Stimulated activated CD4-positive, alpha-beta T cell treated with anti-CD3 and anti-CD28 coated beads, TNF-alpha, amount 100 ng/mL, for 24 hours (primary cell): ENCODE measurements at places on chromosomes 6 and 20.

DNA sequence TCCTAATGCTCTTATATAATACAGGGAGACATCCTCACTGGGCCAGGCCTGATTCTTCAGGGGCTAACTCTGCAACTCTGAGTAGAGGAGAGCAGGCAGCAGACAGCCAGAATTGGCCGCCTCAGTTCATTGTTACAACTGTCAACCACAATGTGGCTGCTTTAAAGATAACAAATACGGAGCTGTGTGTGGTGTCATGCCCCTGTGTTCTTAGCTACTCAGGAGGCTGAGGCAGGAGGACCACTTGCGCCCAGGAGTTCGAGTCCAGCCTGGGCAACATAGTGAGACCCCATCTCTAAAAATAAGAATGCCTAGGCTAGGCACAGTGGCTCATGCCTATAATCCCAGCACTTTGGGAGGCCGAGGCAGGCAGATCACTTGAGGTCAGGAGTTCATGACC is 34.3 kb downstream of the CEP250 start:
- DNase-seq = no peak

DNA sequence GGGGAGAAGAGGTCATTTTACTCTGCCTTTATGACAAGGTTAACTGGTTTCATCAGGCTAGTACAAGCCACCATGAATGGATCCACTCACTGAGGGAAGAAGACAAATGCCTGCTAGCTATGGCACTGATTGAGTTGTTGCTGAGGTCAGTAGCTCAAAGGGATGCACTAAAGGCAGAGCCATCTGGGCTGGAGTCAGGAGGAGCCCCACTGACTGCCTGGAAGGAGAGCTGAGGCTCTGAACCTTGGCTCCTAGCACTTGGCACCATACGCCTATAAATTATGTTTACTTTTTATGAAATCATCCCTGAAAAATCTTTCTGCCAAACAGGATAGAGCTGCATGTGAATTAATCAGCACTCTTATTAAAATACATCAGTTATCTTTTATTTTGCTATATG is 104.6 kb downstream of the DTD1 start:
- no peak for DNase-seq

- no peak for DNase-seq
Measured at GRCh38 chr6:98516866-98517265, 317.5 kb upstream of the POU3F2 start.

DNA sequence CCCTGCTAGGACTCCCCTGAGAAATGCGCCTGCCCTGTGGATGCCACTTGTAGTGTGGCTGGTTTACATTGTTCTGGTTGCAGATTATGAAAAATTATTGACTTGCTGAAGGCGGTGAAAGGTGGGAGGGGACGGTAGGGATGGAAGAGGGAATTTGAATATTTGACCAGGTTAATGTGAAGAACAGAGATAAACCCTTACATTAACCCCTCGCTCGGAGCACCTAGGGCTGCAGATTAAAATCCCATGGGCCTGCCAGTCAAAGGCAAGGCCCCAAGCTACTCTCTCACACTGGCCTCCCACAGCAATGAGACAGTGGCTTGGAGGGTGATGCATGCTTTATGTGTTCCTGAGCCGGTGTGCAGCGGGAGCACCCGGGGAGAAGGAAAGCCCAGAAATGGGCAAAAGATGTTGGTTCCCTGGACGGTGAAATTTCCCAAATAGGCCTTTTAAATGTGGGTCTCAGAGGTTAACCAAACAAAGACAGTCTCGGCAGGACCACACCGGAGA is 2.5 kb downstream of the FOXF2 start:
- DNase-seq = no peak

GRCh38 chr6:79040083-79040482 is 38.0 kb downstream of the PHIP start:
- no peak for DNase-seq

GRCh38 chr20:50501972-50502745 is 8.0 kb upstream of the PTPN1 start:
- DNase-seq = no peak

GRCh38 chr20:32467506-32468312 is 109.6 kb downstream of the ASXL1 start:
- DNase-seq = no peak

DNA sequence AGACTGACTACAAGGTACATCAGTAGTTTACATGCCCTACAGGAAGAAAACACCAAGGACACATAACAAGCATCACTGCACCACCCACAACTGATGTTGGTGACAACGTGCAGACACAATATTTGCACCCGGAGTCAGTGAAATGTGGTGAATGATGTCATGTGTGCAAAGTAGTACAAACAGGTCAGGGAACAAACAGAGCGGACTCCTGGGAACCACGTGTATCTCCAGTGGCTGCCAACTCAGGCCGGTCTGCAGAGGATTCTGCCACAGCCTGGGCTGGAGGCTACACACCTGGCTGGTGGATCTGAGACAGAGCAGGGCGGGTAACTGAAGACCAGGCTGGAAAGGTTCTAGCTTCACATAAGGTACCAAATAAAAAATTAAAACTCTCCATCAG is 28.2 kb upstream of the RPS6KA2 start:
- DNase-seq = no peak

DNA sequence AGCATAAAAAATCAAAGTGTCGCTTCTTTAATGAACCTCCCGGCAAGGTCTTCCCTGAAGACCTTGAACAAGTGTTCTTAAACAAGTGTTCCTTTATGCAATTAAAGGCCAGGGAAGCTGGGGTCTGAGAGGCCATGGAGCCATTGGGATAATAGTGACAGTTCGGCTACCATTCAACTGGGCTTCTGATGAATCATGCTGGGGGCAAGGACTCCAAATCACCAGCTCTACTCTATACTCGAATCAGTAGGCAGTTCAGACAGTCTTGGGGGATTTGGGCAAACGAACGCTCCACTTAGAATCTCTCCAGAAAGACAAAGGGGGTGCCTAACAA is 34.7 kb upstream of the EZR start:
- DNase-seq = no peak

DNA sequence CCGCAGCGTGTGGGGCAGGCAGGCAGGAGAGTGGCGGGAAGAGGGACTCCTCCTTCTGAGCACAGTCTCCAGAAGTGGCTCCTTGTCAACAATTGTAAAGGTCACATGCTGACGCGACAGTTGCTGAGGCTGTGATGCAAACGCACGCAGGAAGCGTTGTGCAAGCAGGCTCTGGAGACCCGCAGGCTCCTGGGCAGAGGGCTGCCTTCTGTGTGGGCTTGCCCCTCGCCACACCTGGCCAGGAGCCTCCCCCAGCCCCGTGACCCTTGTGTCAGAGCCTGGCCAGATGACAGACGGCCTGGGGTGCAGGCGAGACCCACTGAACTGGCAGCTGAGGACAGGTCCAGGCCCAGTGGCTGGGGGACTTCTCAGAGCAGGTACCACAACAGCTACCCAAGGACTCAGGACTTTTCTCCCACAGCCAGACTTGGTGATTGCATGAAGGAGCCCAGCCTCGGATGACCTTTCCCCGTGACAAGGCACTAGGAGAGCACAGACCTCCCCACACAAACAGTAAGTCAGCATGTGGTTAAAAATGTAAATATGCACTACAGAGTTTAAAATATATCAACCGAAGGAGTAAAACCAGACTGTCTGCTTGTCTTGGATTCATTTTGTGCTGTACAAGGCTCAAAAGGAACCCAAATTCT is 222.1 kb upstream of the RREB1 start:
- DNase-seq = no peak

GRCh38 chr6:25641940-25642666 is 9.9 kb upstream of the SCGN start:
- no peak for DNase-seq

GRCh38 chr6:2021713-2022125 is 223.7 kb downstream of the GMDS start:
- no peak for DNase-seq

- DNase-seq = no peak
Measured at GRCh38 chr6:169627736-169628607, 73.9 kb downstream of the WDR27 start.
